ENCODE measurements at places on chromosomes 11 and 22. TPM values are rescaled to one million over a fixed set of nuclear protein-coding genes. Genes with fewer than 3 reads are reported as not detected.

Gene DEUP1
- total RNA-seq, result not detected

Gene HYOU1
- total RNA-seq, result 39.3 TPM

Gene SLC25A45
- total RNA-seq, result 13.3 TPM

Gene NXPE2
- not detected for total RNA-seq

Gene COA4
- 124 TPM for total RNA-seq

Gene PIWIL4
- 0.40 TPM for total RNA-seq

Gene BDNF
- total RNA-seq, result 8.8 TPM

Data from A549 treated with Mapracorat at 1 μM for 4 hours (cell line).